ENCODE measurements at places on chromosomes 12 and 14.
A peak's percentile ranks its signal among the peaks of the same experiment; 100 is the strongest.

DNA sequence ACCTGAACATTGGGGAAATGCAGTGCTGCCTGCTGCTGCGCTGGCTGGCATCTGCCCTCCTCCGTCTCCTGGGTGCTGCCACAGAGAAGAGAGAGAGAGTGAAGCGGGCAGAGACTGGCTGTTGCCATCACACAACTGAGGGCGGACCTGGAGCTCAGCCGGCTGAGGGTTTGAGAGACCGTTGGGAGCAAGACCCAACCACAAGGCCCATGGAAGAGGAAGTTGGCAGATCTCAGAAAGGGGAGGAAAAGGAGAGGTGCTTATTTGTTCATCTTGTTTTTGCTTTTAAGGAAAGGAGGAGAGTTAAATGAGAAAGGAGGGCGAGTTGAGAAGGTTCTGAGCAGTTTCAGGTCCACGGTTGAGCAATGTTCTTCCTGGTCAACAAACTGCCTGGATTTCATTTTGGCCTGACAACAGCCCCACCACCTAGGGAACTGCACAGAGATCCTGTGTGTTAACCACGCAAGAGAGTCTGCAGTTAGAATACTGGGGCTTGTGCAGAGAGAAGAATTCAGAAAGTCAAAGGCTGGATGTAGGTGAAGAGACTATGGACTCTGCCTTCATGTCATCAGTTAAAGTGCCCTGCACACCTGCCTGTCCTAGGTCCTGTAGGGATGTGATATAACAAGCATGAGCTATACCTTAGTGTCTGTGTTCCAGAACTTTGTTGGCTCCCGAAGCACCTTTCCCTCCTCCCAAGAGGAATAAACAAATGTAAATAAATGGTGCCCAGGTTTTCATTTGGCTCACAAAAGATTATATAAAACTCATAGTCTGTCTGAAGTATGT lies 124.6 kb downstream of the ETV6 start:
- DNase-seq: no peak

GRCh38 chr14:77122526-77123125 lies 19.0 kb downstream of the ZDHHC22 start:
- no peak for DNase-seq

DNA sequence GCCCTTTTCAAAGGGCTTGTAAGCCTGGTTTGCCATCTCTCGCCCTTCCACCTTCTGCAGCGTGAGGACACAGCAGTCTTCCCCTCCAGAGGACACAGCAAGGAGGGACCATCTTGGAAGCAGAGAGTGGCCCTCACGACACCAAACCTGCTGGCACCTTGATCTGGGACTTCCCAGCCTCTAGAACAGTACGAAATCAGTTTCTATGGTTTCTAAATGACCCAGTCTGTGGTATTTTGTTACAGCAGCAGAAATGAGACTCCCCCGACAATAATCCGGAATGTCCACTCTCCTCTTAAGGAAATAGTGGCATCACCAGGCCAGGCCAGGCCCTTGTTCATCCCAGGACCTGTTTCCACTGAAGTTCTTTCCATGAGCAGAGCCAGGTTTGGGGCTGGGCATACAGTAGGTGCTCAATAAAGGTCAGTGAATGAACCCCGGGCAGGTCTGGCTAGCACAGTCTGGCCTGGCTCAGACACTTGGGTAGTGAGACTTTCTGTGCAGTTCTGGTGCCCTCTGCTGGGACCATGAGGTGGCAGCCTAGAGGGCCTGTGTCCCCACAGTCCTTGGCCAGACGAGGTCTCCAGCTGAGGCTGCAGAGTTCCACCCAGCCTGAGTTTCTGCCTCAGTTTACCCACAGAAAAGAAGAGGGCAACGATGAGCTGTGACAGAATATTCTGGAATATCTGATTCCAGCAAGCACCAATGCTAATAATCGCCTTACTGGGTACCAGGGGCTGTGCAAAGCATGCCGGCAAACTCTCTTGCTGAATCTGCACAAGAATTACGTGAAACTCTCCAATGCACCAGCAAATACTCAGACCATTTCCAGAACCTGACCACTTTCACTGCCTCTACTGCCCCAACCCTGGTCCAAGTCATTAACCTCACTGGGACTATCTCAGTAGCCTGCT lies 14.0 kb downstream of the ABCB9 start:
- DNase-seq: peak; percentile 44

GRCh38 chr14:58353516-58354299 lies 42.0 kb upstream of the TOMM20L start:
- no peak for DNase-seq

GRCh38 chr14:32352631-32353030 lies 23.5 kb downstream of the AKAP6 start:
- DNase-seq: no peak
